T-helper 22 cell (primary cell): ENCODE measurements at places on chromosomes 3 and 15.

GRCh38 chr3:126577261-126577660 lies 18.5 kb upstream of the C3orf22 start:
- no peak for DNase-seq

- DNase-seq: no peak
These were observed 49.7 kb downstream of the XXYLT1 start for GRCh38 chr3:195221015-195221853.

DNA sequence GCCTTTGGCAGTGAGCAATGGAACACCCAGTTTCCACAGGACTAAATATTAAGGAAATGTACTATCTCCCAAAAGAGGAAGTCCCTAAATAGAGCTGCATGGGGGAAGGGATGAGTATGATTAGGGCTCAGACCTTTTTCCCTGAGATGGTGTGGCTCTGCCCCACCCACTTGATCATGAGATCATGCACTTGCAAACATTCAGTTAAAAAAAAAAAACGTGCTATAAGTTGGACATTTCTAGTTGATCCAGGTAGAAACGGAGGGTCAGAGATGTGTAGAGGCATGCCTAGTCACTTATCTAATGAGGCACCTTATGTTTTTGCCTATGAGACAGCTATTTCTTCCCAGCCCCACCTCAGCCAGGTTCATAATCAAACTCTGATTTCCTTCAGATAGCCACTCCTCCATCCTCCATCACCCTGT lies 24.5 kb upstream of the SSR3 start:
- no peak for DNase-seq

- DNase-seq: no peak
These were observed 52.1 kb upstream of the ATP11B start for GRCh38 chr3:182741214-182741613.

- no peak for DNase-seq
These were observed 149.8 kb downstream of the ZNF385D start for GRCh38 chr3:21601178-21601577.

DNA sequence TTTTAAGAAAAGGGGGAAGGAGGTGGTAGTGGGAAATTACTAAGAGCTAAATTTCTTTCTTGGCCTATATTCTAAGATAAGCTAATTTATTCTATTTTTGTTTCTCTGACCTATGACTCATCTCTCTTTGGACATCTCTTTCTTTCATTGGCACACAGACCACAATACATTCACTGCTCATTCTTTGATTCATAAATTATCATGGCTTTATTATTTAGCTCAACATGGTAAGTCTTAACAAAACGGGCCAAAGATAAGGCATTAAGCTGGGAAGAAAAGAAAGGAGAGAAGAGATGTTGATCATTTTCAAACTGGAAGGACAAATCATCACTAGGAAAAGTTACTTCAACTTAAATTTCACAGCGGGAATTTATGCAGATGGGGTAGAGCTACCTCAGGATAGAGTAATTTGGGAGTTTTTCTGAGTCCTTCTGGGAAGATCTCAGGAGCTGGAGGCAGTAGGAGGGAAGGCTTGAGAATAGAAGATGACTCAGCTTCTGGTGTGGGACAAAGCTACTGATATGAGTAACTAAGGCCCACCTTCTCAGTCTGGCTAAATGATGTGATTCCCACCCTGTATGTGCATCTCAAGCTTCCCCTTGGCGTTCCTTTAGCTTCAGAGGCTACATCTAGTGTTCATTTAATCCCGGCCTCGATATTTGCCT lies 7.5 kb upstream of the ALCAM start:
- no peak for DNase-seq

DNA sequence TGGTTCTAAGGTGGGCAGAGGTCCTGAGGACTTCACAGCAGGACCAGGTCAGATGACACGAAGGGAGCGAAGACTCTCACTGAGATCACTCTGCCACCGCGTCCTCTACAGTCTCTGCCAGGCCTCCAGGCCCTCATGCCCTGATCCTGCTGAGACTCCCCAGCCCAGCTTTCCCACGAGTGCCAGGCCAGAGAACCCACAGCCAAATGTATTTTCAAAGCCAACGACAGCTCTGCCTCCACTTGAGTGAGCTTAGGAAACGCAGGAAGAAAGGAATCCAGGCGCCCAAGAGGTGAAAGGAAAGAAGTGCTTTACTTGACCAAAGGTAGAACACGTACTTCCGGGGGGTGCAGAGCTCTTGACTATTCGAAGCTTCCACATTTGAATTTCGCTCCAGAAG lies 275.0 kb downstream of the XXYLT1 start:
- no peak for DNase-seq

GRCh38 chr3:35745802-35746484 lies 106.6 kb downstream of the ARPP21 start:
- DNase-seq: no peak

- DNase-seq: no peak
These were observed 89.2 kb upstream of the PLCL2 start for GRCh38 chr3:16795581-16795980.

- no peak for DNase-seq
These were observed 24.1 kb downstream of the CBLB start for GRCh38 chr3:105844704-105845103.

- no peak for DNase-seq
These were observed 1.3 kb upstream of the KLHL40 start for GRCh38 chr3:42683875-42684598.

DNA sequence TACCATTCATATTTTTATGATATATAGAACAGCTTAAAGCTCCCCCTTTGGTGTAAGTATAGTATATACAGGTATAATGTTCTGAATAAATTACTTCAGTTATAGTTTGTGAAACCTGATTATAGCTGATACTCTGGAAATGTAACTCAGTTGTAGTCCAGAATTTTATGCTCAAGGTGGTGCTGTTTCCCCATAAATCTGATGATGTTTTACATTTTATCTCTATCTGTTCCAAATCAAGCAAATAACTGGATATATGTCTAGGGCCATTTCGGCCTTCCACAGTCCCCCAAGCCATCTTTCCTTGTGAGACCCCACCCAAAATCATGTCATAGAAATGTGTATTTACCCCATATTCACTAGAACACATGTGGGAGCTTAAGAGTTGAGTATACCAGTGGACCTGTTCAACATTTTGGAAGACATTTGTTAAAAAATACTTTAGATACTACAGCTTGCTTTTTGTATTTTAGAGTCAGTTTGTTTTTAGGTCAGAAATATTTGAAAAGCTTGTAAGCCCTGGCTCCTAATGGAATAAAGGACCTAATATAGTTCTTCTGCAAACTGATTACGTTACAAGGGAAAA lies 107.1 kb downstream of the ATG7 start:
- DNase-seq: no peak

DNA sequence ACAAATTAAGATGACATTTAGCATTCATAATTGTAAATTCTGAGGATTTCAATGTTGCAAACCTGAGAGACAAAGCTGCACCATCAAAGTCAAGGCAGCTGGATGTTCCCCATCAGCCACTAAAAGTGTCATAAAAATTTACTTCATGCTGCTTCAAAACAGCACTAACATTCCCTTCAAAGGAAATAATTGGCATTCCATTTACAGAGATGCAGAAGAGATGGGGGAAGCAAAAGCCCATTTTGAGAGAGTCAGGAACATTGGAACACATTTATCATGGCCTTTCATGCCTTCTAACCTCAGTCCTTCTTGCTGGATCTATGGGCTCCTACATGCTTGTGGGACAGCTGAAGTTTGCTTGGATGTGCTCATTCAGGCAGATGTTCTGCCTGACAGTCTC lies 6.4 kb upstream of the TMEM158 start:
- DNase-seq: no peak

DNA sequence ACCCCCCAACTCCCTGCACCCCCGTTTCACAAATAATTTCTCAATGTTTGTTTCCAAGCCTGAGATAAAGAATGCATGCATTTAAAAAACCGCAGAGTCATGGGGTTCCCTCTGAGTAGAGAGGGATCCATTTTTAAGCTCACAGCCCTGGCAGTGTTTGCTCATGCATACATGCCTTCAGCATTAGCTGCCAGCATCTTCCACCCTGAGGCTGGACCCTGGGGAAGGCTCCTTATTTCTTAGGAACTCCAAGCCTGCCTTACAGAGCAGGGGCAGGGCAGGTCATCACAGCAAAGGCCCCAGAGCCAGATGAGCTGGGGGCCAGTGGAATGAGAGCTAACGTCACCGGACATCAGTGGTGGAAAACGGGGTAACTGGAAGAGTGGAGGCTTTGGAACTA lies 31.3 kb downstream of the TLE3 start:
- DNase-seq: no peak

DNA sequence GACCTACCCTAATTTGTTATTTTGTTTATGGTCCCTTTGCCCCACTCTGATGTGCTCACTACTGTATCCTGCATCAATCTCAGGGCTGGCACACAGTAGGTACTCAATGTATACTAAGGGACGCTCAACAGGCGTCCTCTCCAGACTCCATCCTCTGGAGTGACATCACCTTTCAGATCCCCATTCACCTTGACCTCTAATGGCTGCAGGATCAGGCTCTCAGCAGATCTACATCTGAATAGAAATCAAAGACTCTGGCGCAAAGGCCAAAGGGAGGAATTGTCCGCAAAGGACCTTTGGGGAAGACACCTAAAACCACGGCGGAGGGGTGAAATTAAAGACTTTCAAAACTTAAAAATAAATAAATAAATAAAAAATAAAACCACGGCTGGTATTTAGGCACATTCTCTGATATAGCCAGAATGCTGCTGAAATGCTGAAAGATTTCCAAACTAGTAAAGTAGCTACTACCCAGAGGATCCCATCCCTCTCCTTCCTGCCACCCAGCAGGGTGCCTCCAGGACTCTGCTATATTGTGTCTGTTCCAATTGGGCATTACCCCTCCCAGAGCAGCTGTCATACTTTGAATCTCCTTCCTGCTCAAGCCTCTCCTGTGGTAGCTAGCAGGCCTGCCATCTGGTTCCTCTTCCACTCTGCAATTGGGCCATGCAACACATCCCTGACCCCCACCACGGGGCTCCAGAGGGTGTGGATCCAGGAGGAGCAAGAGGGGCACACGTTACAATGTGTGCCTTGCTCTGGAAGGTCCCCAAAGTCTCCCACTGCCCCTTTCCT lies 6.1 kb downstream of the SHF start:
- DNase-seq: no peak

DNA sequence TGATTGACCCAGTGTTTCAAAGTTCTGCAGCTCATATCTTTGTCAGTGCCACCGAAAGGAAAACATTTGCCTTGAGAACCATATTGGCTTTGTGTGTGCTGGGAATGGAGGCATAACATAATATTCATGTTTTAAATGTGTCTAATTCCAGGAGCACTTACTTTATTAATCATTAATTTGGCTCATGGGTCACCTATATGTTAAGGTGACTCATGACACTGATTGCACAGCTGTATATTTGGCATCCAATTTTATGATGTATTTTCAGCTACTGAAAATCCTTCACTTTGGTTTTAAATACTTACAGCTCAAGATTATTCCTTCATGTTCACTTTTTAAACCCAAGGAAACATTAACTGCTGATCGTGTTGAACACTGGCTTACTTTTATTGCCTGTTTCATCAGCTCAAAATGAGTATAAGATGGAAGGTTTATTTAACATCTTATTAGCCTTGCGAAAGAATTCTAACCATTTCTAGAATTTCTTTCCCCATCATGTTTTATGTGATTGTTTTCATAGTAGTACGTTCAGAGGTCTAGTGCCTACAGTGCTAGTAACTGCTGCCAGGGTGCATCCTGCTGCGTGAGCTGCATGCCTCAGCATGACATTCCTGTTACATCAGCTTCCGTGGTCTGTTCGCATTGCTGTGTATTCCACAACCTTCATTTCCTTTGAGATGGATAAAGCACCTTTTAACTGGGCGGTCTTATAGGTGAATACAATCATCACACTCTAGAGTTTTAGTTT lies 63.7 kb downstream of the LRCH3 start:
- DNase-seq: no peak

DNA sequence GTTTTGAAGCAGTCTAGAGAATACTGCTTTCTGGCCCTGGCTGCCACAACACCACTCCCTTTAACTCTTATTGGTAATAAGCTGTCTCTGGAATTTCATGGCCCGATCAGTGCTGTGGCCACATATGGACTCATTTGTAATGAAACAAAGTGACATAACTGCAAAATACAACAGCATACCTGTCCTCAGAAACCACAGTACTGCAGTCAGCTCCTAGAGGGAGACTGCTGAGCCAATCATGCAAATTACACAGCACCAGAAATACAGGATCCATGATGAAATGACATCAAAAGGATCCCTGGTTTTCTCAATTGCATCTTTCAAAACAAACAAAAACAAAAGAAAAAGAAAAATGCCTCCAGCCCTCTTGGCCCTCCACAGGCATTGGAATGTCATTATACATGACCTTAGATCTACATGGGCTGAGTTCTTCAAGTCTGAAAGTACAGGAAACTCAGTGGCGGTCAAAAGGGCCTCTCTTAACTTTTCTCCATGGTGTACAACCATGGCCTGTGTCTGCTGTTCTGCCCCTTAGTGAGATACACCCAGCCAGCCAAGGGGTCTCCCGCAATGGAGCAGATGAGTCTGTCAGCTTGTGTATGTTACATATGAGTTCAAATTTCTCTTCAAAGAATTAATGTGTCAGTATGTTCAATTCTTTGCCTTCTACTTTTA lies 24.9 kb upstream of the KBTBD12 start:
- no peak for DNase-seq

DNA sequence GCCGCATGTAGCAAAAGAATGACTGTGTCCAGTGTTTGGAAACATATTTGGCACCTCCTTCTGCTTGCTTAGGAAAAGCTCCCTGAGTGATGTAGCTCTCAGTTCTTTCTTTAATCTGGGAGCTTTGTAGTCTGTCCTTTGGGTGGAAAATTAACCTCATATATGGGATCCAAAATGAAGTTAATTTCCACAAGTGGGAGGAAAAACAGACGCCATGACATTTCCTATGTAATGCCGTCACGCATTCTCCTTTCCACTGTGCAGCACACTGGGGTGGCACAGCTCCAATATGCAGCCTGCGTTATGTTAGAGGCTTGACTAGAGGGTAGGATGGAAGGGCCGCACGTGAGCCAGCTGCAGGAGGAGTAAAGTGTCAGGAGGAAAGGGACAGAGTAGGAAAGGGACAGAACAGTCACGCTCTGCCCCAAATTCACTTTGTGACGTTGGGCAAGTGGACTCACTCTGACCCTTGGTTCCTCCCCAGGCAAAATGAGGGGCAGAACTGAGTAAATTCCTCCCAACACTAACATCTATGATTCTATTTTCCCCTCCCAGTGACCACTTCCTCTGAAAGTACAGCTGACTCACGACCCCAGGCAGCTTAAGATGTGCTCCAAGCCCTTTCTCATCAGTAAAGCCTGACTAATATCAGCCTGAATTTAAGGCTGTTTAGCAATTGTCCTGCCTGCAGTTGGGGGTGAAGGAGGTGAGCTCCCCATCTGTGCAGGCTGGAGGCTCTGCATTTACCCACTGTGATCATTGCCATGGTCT lies 176.5 kb upstream of the PFN2 start:
- DNase-seq: no peak

DNA sequence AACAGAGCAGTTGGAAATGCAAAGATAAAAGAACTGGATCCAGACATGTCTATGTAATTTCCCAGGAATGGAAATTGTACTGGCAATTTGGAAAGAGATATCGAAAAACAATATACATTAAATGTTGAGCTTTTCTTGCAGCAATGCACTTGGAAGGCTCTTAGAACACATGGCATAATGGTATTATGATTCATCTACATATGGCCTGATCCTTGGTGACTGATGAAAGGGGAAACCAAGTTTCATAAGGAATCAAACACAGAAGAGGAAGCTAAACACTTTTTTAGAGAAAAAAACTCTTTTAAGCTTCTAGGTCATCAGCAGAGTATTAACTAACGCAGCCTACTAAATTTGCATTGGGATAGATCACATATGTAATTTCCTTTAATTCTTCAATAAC lies 12.4 kb upstream of the GREM1 start:
- no peak for DNase-seq
